ENCODE measurements at places on chromosomes 4 and X. TPM values are rescaled to one million over a fixed set of nuclear protein-coding genes. Genes with fewer than 3 reads are reported as not detected.

GRCh38 chr4:7772711-7773385, 166.8 kb downstream of the AFAP1 start:
- H3K4me1 ChIP-seq, result peaks cover 4% of the 10 kb centered on the region
- H3K4me3 ChIP-seq, result no peak overlapping the region
- DNase-seq, result no peak

DNA sequence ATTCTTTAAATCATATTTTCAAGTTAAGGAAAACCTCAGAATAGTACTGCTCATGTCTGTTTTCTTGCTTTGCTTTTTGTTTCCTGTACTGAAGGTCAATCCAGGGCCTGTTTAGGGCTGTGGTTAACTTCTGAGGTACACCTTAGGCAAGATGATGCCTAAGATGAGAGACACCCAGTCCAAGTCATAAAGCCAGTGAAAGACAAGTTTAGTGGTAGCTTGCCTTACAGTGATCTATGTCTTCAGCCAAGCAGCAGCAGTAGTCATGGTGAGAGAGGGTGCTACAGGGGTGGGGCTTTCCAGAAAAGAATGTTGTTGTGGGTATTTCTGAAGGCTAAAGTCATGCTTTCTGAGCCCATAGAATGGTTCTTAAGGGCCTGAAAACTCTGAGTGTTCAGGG, 173.7 kb downstream of the VSIG4 start:
- H3K27me3 ChIP-seq, result no peaks in the 10 kb centered on the region
- H3K36me3 ChIP-seq, result no peaks in the 10 kb centered on the region
- no peaks in the 10 kb centered on the region for H3K4me1 ChIP-seq

GRCh38 chrX:133741303-133741702, 244.1 kb downstream of the GPC3 start:
- peaks cover 14% of the 10 kb centered on the region for H3K4me1 ChIP-seq
- no peak for DNase-seq
- H3K36me3 ChIP-seq, result peaks cover 14% of the 10 kb centered on the region
- no peak overlapping the region for H3K27ac ChIP-seq
- H3K4me3 ChIP-seq, result no peak overlapping the region
- H3K27me3 ChIP-seq, result no peaks in the 10 kb centered on the region

- DNase-seq, result no peak
- H3K36me3 ChIP-seq, result no peaks in the 10 kb centered on the region
Observed at GRCh38 chr4:184958923-184959210, 59.4 kb upstream of the HELT start.

- no peaks in the 10 kb centered on the region for H3K27me3 ChIP-seq
- H3K4me1 ChIP-seq, result no peaks in the 10 kb centered on the region
- H3K36me3 ChIP-seq, result no peaks in the 10 kb centered on the region
- no peak overlapping the region for H3K27ac ChIP-seq
Observed at GRCh38 chr4:165906272-165906671, 33.2 kb downstream of the TLL1 start.

- H3K27ac ChIP-seq, result no peak overlapping the region
- no peak for DNase-seq
- no peak overlapping the region for H3K4me3 ChIP-seq
- no peaks in the 10 kb centered on the region for H3K27me3 ChIP-seq
Observed at GRCh38 chr4:62070291-62070852, 870.2 kb downstream of the ADGRL3 start.

DNA sequence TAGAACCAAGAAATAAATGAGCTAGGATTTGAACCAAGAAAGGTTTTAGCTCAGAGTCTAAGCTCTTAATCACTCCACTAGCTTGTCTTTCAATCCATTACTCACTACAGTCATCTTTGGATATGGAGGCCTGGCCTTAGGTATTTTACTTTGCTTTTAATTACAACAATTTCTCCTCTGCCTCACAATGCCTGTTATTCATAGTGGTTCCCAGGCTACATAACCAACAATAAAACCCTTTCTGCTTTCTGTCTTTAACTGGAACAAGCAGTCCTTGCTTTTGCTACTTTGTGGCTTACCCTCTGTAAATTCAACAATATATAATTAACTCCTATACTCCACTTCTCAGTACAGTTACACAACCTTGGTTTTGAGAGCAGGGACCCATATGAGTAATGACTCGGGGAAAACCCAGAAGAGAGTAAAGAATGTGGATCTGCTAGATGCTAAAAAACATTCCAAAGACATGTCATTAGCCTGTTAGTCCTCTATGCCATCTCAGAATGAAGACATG, 94.7 kb upstream of the NAP1L5 start:
- no peak overlapping the region for H3K4me3 ChIP-seq
- peaks cover 36% of the 10 kb centered on the region for H3K36me3 ChIP-seq
- DNase-seq, result no peak
- H3K27ac ChIP-seq, result peak overlapping the region; percentile 94
- no peaks in the 10 kb centered on the region for H3K27me3 ChIP-seq
- H3K4me1 ChIP-seq, result peaks cover 22% of the 10 kb centered on the region

- no peaks in the 10 kb centered on the region for H3K4me1 ChIP-seq
- DNase-seq, result no peak
- H3K27ac ChIP-seq, result no peak overlapping the region
- no peaks in the 10 kb centered on the region for H3K27me3 ChIP-seq
- H3K4me3 ChIP-seq, result no peak overlapping the region
Observed at GRCh38 chr4:22345678-22346077, 170.2 kb downstream of the ADGRA3 start.

- H3K27me3 ChIP-seq, result no peaks in the 10 kb centered on the region
- no peak for DNase-seq
- no peak overlapping the region for H3K4me3 ChIP-seq
- H3K36me3 ChIP-seq, result no peaks in the 10 kb centered on the region
Observed at GRCh38 chr4:3010998-3011397, 47.6 kb downstream of the GRK4 start.

GRCh38 chr4:15130441-15130840, 128.2 kb downstream of the CPEB2 start:
- H3K27ac ChIP-seq, result no peak overlapping the region
- H3K36me3 ChIP-seq, result no peaks in the 10 kb centered on the region
- DNase-seq, result no peak
- H3K4me3 ChIP-seq, result no peak overlapping the region
- no peaks in the 10 kb centered on the region for H3K27me3 ChIP-seq

DNA sequence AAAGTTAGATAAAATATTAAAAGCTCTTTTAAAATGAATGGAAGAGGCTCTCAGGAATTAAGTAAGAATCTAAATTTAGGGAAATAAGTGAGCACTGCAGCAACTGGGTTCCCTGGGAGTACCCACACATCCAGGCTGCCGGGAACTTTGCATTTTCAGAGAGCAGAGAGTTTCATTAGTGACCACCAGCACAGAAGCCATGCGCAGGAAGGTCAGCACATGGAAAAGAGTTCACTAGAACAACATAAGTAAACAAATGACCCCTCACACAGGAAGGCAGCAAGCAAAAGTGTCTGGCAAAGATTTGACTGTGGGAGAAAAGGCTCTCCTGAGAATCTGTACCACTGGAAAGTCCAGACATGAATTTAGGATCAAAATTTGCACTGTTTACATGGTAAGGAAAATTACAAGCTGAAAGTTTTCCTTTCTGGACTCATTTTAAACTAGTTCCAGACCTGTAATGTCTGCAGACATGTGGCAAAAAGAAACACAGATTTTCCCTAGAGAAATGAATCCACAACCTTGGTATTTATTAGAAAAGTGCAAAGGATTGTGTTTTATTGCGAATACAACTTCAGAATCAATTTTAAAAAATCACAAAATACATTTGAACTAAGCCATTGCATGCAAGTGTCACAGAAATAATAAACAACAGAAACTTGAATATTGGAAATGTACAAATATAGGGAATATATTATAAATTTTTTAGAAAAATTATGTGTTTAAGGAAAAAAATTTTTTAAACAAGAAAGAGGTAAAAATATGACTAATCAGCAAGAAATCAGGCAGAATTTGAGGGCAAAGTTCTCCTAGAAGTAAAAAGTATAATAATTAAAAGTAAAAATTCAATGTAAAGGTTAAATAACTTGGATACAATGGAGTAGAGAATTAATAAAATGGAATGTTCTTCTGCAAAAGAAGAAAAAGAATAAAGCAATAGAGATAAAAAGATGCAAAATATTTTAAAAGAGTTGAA, 18.4 kb upstream of the MYOZ2 start:
- peaks cover 10% of the 10 kb centered on the region for H3K4me1 ChIP-seq
- H3K4me3 ChIP-seq, result no peak overlapping the region
- no peak for DNase-seq
- H3K27me3 ChIP-seq, result no peaks in the 10 kb centered on the region
- peak overlapping the region; percentile 80 for H3K27ac ChIP-seq
- H3K36me3 ChIP-seq, result no peaks in the 10 kb centered on the region

- H3K4me3 ChIP-seq, result no peak overlapping the region
- peaks cover 3% of the 10 kb centered on the region for H3K4me1 ChIP-seq
Observed at GRCh38 chrX:72142094-72142793, 10.5 kb upstream of the RTL5 start.

- peaks cover 15% of the 10 kb centered on the region for H3K36me3 ChIP-seq
- no peaks in the 10 kb centered on the region for H3K27me3 ChIP-seq
- no peak overlapping the region for H3K27ac ChIP-seq
- peaks cover 21% of the 10 kb centered on the region for H3K4me1 ChIP-seq
Observed at GRCh38 chr4:101037938-101038413, 309.4 kb downstream of the PPP3CA start.

DNA sequence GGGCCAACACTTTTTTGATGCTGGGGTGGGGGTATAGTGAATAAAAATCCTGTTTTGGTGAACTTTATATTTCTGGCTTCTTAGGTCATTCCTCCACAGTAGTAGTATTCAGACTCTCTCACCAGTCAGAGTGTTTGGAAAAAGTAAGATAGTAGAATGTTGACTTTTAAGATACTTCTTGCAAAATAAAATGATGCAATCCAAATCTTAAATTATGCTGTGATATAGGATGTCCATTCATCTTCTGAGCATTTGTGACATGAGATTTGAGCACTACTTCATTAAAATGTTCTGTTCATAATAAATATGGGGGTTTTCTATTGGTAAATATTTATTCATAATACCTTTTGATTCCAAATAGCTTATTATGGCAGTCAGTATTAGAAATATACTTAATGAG, 70.1 kb downstream of the BMP2K start:
- no peak for DNase-seq
- H3K4me1 ChIP-seq, result no peaks in the 10 kb centered on the region
- no peak overlapping the region for H3K4me3 ChIP-seq
- no peak overlapping the region for H3K27ac ChIP-seq
- peaks cover 8% of the 10 kb centered on the region for H3K36me3 ChIP-seq

DNA sequence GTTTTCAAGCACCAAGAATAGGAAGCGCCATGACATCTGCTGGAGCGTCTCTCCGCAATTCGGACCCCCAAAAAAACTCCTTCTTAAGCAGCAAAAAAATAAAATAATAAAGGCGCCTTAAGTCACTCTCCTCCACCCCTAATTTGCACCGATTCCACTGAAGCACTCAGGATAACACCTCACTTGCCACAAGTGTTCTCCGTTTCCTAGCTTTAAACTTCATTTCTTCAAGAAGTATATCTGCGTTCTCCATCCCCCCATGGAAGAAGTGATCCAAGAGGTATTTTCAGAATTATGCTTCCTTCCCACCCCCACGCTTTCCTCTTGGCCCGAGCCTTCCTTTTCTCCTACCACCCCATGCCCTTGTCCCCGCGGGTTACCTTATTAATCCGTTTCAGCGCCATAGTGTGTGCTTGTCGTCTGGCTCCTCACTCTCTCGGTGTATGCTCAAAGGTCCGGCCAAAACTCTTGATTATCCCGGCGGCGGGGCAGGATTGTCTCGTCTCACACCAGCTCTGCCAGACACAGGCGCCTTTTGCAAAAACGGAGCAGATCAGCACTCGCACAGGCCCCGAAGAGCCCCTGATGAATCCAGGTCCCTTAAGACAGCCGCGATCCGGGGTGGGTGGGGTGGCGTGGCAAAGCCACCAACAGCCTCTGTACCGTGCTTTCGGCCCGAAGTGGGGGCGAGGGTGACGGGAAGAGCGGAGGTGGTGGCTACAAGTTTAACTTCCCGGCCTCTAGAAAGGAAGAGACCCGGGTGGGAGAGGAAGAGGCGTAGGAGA, 1.1 kb downstream of the UBE2D3 start:
- H3K4me3 ChIP-seq, result no peak overlapping the region
- DNase-seq, result no peak
- peaks cover 39% of the 10 kb centered on the region for H3K4me1 ChIP-seq
- H3K36me3 ChIP-seq, result peaks cover 3% of the 10 kb centered on the region
- no peak overlapping the region for H3K27ac ChIP-seq
- no peaks in the 10 kb centered on the region for H3K27me3 ChIP-seq

DNA sequence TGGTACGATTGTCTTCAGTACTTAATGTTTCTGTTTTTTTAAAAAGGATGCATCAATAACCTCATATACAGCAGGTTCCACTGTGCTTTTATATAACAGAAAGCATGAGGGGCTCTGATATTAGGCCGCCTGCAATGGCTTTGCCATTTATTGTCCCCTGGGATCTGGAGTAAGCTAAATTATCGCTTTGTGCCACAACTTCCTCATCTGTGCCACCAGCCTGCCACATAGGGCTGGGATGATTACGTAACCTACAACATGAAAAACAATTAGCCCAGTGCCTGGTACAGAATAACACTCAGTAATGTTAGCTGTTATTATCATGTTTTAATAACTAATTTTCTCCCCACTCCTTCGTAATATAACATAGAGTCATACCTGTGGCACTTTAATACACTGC, 65.5 kb upstream of the TRIM2 start:
- H3K36me3 ChIP-seq, result no peaks in the 10 kb centered on the region
- H3K27me3 ChIP-seq, result no peaks in the 10 kb centered on the region
- H3K4me1 ChIP-seq, result peaks cover 17% of the 10 kb centered on the region
- DNase-seq, result no peak
- no peak overlapping the region for H3K4me3 ChIP-seq

GRCh38 chrX:107204068-107204605, 2.1 kb downstream of the NUP62CL start:
- DNase-seq, result no peak
- H3K27ac ChIP-seq, result no peak overlapping the region
- H3K4me3 ChIP-seq, result no peak overlapping the region

GRCh38 chr4:4864443-4864939, 5.0 kb downstream of the MSX1 start:
- peak overlapping the region; percentile 86 for H3K27ac ChIP-seq
- H3K4me3 ChIP-seq, result peak overlapping the region; percentile 62
- DNase-seq, result no peak
- peaks cover 23% of the 10 kb centered on the region for H3K36me3 ChIP-seq
- peaks cover 58% of the 10 kb centered on the region for H3K27me3 ChIP-seq

DNA sequence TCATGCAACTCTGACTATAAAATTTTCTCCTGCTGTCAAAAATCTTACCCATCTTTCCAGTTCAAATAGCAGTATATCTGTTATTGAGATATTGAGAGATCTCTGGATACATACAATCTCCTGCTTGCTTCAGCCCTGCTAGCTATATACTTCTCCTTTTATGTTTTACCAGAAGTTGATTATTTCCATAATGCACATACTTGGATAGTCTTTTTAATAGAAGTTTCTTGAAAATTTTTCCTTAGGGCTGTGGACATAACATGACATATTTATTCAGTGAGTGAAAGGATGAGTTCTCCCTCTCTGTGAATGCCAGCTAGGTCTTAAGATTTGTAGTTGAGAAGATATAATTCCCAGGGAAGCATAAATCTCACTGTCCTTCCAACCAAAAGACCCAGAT, 234.1 kb upstream of the NR3C2 start:
- no peak for DNase-seq
- no peaks in the 10 kb centered on the region for H3K4me1 ChIP-seq
- H3K36me3 ChIP-seq, result no peaks in the 10 kb centered on the region
- no peak overlapping the region for H3K27ac ChIP-seq
- peaks cover 10% of the 10 kb centered on the region for H3K27me3 ChIP-seq

GRCh38 chrX:54042609-54043021, 1.7 kb downstream of the PHF8 start:
- H3K4me3 ChIP-seq, result peak overlapping the region; percentile 90
- peak overlapping the region; percentile 99 for H3K27ac ChIP-seq
- peaks cover 2% of the 10 kb centered on the region for H3K36me3 ChIP-seq
- no peaks in the 10 kb centered on the region for H3K27me3 ChIP-seq

LANCL3 gene
- 0.13 TPM for total RNA-seq

MAOB gene
- total RNA-seq, result 0.57 TPM

GAGE12C gene
- not detected for total RNA-seq

HPSE gene
- total RNA-seq, result 1.0 TPM

SASH3 gene
- not detected for total RNA-seq

TGIF2LX gene
- not detected for total RNA-seq

CHM gene
- 47.6 TPM for total RNA-seq

Measured in mesothelial cell of epicardium (in vitro differentiated cells).